Activated T-helper 1 cell treated with Interleukin-2 at 50 U/mL for 16 hours (primary cell): ENCODE measurements at places on chromosomes 4 and X.

DNA sequence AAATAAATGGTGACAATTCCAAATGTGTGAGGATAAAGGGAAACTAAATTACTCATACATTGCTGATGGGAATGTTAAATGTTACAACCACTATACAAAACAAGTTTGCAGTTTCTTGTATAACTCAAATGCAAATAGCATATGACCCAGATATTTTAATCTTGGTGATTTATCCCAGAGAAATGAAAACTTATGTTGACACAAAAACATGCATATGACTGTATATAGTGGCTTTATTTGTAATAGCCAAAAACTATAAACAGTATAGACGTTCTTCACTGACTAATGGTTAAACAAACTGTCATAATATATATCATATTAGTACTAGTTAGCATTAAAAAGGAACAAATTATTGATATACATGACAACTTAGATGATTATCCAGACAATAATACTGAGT is 619.2 kb downstream of the PDHA2 start:
- no peak for DNase-seq

DNA sequence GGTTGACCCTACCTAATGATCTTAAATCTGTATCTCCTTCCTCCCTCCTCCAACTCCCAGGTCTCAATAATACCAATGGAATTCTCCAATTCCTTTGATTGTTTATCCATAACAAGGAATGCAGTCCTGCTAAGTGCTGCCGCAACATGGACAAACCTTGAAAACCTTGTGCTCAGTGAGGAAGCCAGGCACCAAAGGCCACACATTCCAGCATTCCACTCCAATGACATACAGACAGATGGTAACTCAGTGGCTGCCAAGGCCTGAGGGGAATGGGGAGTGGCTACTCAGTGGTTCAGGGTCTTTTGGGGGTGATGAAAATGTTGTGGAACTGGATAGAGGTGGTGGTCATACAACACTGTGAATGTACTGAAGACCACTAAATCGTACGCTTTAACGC is 10.4 kb downstream of the HAUS7 start:
- DNase-seq = no peak

GRCh38 chr4:10587697-10588096 is 96.9 kb downstream of the CLNK start:
- no peak for DNase-seq

GRCh38 chr4:168199260-168199957 is 107.1 kb downstream of the ANXA10 start:
- DNase-seq = no peak

DNA sequence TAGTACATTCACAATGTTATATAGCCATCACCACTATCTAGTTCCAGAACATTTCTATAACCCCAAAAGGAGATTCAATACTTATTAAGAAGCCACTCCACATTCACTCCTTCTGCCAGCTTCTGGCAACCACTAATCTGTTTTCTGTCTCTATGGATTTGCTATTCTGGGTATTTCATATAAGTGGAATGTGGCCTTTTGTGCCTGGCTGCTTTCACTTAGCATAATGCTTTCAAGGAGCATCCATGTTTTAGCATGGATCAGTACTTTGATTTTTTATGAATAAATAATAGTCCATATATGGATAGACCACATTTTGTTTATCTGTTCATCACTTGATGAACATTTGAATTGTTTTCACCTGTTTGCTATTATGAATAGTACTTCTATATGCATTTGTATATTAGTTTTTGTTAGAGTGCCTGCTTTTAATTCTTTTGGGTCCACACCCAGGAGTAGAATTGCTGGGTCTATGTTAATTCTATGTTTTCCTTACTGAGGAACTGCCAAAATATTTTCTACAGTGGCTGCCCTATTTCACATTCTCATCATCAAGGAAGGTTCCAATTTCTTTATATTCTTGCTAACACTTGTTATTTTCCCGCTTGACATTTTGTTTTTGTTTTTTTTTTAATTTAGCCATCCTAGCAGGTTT is 16.6 kb upstream of the SMIM9 start:
- no peak for DNase-seq

GRCh38 chr4:127868196-127868595 is 12.5 kb upstream of the PLK4 start:
- no peak for DNase-seq

DNA sequence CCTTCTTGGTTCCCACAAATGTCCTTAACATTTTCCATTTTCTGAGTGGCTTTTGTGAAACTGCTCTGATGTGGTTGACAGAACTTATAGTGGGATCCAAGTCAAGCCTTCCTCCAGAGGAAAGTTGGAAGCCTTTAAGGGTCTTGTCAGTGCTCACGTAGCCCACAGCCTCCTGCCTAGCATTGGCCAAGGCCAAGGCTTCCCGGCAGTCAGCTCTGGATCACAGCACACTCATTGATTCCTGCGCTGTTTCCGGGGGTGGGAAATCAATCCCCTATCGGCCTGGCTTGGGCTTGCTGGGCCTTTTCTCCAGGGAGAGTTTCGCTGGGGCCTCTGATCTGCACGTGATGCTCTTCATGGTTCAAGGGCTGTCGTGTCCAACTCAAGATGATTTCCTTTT is 76.1 kb downstream of the SLC9A6 start:
- DNase-seq = no peak

DNA sequence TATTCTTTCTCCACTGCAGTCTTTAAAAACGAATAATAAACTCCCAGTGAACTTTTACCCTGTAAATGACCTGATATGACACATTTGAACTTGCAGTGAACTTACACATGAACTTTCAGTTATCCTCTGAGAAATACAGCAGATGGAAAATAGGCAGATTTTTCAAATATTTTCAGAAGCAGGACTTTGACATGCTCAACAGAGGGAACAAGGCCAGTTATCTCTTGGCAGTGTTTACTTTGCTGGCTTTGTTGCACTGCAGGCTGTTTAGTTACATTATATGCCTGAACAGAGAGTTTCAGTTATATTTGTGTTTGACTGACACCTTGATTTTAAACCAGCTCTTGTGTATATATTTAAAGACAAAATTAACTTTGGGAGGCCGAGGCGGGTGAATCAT is 47.6 kb upstream of the FGG start:
- DNase-seq = no peak

DNA sequence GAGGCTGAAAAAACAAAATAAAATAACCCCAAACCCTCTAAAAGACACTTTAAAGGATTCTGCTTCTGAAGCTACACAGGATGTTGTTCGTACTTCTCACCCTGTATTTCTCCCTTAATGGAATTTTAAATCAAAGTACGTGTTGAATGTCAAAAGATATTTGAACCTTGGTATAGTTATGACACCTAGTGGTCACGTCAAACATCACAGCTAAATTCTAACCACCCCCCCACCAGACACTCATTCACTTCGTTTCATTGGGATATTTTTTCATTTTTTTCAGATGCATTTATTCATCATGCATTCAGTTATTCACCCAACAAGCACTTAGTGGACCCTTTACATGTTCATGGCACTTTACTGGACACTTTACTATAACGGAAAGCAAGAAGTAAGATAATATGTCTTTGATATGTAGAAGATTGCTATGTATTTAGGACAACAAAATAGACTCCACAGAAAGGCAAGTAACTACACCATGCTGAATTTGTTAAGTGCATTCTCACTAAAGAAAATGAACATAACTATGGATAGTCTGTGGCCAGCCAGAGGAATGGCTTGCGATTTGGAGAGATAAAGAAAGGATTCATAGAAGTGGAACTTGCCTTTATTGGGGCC is 62.5 kb upstream of the GPR174 start:
- DNase-seq = peak; percentile 1

DNA sequence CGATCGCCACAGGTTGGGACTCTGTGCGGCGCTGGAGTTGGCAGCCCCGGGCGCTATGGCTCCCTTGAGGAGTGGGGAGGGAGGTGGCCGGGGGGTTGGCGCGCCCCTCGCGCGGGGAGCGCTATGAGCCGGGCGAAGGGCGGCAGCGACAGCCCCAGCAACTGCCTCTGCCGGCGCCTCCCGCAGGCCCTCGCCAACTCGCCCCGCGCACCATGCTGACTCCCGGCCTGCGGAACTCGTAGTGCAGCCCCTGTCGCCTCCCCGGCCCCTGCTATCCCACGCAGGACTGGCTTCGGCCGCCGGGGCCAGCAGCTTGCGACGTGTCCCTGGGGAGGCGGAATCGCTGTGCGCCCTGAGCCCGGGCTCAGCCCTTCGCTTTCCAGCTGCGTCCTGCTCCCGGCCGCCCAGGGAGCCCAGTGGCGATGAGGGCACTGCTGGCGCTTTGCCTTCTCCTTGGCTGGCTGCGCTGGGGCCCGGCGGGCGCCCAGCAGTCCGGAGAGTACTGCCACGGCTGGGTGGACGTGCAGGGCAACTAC is 415 bp downstream of the SHISA3 start:
- no peak for DNase-seq

GRCh38 chrX:44244008-44244407 is 99.5 kb downstream of the EFHC2 start:
- DNase-seq = no peak

GRCh38 chrX:45771114-45771513 is 570.4 kb upstream of the DIPK2B start:
- DNase-seq = no peak
